ENCODE measurements at places on chromosomes 5 and 9.

- no peak for DNase-seq
Observed at GRCh38 chr5:110338341-110339083, 388.0 kb downstream of the TMEM232 start.

DNA sequence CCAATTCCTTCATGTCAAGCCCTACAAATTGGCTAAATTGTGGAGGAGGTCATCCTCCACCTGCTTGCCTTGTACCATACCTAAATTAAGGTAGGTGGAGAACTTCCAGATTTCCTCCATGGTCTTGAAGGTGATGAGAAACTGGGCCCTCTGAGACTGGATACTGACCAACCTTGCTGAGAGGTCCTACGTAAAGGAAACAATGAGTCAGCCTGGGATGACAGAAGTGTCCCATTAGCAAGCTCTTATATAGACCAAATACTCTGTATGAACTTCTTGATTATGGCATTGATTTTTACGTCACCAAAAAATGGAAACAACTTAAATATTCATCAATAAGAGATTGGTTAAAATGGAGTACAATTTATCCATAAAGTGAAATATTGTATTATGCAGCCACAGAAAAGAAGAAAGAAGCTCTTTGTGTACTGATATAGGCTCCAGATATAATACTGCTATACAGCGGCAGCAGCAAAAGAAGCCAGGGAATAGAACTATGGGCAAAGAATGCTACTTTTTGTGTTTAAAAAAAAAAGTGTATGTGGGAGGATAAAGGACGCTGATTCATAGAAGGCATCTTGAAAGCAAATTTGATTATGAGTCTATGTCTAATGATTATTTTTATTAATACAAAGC is 18.3 kb downstream of the SH3TC2 start:
- DNase-seq = no peak

GRCh38 chr9:108519437-108519836 is 336.3 kb downstream of the ACTL7B start:
- no peak for DNase-seq

DNA sequence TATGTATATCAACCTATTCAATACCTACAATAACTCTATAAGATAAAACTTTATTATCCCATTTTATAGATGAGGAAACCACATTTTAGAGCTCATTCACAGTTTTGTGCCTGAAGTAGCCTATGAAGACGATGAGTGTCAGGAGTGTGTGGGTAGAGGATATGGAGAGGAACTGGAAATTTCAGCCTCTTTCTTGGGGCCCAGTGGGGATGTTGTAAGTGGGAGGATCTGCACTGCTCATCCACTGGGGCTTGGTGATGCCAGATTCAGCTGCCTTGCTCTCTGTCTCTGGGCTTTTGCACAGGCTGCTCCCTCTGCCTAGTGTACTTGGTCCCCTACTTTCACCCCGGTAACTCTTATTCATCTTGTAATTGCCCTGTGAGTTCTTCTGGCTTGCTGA is 194.7 kb downstream of the SREK1 start:
- no peak for DNase-seq

GRCh38 chr5:172697123-172698121 is 56.4 kb downstream of the NEURL1B start:
- DNase-seq = peak; percentile 72

DNA sequence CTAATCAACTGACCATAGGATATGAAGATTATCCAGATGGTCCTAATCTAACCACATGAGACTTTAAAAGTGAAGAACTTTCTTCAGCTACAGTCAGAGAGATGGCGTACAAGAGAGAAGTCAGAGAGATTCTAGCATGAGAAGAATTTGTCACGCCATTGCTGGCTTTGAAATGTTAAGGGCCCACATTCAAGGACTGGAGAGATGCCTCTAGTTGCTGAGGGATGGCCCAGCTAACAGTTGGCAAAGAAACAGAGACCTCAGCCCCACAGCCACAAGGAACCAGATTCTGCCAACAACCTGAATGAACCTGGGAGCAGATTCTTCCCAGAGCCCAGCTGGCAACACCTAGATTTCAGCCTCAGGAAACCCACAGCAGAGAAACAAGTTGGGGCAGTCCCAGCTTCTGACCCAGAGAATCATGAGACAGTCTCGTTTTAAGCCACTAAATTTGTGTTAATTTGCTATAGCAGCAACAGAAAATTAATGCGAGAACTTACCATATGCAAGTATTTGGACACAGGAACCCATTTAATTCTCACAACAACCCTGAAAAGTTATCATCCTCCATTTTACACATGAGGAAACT is 132.0 kb downstream of the MLLT3 start:
- no peak for DNase-seq

- DNase-seq = no peak
Observed at GRCh38 chr9:132823370-132824145, 54.5 kb downstream of the AK8 start.

GRCh38 chr5:106127341-106127781 is 1543.4 kb downstream of the EFNA5 start:
- DNase-seq = no peak

DNA sequence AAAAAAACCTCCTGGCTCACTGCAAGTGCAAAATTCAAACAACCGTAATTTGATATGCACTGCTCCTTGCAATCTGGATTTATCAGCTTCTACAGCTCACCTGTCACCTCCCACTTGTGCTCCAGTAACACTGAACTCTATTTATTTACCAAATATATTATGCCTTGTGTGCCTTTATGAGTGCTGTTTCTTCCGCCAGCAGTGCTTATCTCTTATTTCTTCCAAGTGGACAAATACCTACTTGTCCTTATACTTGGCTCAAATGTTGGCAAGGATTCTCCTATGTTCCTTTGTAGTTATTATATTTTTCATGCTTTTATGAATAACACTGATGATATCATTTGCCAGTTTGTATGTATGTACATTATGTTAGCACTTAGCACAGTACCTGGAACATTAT is 145.7 kb upstream of the ARRDC3 start:
- no peak for DNase-seq

GRCh38 chr5:151222790-151223446 is 974 bp downstream of the CCDC69 start:
- DNase-seq = no peak

DNA sequence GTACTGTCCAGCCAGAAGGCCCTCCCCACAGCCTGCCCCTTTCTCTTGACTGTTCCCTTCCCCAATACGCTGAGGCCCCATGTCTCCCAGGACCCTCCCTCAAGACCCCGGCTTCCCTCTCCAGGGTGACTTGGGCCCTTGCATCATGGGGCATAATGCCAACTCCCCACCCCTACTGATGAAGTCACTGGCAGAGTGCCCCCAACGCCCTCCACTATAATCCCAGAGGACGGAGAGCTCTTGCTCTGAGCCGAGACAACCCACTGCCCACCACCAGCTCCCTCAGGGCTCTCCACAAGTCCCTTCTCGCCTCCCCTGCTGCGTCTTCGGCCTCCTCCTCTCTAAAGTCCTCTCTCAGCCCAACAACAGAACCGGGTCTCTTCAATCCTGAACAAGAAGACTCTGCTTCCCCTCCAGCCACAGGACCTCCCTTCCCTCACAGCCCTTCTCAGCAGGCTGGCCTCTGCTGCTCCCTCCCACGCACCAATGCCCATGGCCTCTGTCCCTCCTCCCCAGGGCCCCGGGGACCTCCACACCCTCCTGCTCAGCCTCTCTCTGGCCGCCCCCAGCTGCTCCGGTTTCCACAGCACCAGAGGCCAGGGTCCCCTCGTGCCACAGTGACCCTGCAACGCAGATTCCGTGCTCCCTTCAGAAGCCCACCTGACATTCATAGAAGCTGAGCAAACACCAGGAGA is 47.6 kb downstream of the ADAMTS2 start:
- DNase-seq = no peak

DNA sequence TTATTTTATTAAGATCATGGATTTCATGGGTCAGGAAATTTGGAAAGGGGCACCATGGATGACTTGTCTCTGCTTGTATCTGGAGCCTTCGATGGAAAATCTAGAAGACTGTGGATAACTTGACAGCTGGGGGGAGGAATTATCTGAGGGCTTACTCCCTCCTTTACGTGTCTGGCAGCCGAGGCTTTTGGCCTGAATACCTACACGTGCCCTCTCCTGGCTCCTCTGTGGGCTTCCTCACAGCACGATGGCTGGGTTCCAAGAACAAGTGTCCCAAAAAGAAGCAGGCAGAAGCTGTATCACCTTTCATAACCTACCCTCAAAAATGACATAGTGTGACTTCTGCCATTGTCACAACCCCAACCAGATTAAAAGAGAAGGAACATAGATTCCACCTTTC is 228.9 kb downstream of the GRIA1 start:
- no peak for DNase-seq

DNA sequence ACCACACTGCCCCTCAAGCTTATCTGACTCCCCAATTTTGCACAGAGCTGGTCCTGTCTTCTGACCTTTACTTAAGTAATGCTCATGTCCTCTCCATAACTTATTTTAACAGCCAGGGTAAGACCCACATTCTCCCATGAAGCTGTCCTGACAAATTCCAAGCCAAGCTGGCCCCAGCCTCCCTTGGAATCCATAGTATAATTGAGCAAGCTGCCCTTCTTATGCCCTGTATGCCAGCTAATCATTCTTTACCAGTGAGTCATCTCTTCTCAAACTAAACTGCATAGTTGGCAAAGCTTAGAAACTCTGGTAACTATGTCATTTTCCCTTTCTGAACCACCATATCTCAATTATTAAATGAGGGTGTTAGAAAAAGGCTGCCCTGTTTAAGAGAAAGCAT is 92.4 kb downstream of the NFIB start:
- no peak for DNase-seq

DNA sequence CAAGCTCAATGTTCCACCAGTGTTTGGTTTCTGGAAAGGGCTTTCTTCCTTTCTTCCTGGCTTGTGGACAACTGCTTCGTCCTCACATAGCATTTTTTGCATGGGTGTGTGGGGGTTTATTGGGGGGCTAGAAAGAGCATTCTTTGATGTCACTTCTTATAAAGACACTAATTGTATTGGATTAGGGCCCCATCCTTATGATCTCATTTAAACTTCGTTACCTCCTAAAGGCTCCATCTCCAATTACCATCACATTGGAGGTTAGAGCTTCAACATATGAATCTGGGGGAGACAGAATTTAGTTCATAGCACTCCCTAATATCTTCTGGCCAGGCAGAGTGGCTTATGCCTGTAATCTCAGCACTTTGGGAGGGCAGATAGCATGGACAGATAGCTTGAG is 6.1 kb upstream of the MACROH2A1 start:
- no peak for DNase-seq

DNA sequence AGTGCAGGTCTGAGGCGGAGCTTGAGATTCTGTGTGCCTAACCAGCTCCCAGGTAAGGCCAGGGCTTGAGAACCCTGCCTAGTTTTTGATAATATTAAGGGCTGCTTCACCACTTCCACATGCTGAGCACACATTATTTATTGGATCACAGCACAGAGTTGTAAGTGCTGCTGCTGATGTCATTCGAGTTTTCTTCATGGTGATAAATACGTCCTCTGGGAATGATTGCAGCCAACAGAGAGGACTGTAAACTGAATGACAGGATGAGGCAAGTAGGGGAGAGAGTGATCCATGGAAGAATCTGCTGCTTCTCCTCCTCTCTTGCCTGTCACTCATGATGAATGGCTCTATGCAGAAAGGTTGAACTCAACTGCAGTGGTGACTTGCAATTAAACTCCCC is 77.9 kb upstream of the VPS13A start:
- no peak for DNase-seq

DNA sequence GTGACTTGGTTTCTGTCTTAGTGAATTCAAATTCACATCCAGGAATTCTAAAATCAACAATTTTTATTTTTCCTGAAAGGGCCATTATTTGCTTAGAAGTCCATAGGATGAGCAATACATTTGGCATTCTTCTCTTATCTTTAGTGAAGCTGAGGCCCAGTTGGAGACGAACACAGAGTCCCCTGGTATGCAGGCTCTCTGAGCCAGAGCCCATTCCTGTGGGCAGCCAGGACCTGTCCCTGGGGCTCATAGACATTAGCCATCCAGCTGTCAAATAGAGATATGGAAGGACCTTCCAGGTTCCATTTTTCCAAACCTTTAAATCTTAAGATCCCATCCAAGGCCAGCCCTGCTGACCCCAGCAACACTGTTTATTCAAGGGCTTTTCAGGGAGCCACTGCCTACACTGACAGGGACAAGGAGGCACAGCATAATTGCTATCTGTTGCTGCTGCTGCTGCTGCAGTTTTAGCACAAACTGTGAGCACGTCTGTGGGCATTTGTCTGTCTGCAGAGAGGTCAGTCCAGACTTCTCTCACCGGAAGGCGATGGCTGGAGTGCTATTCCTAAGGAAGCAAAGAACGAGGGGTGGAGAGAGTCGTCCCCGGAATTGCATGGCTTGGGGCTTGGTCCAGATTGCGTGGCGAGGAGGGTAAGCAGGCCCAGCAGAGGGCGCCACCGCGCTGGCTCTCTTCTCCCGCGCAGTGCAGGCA is 639.0 kb downstream of the CCDC171 start:
- DNase-seq = peak; percentile 7

DNA sequence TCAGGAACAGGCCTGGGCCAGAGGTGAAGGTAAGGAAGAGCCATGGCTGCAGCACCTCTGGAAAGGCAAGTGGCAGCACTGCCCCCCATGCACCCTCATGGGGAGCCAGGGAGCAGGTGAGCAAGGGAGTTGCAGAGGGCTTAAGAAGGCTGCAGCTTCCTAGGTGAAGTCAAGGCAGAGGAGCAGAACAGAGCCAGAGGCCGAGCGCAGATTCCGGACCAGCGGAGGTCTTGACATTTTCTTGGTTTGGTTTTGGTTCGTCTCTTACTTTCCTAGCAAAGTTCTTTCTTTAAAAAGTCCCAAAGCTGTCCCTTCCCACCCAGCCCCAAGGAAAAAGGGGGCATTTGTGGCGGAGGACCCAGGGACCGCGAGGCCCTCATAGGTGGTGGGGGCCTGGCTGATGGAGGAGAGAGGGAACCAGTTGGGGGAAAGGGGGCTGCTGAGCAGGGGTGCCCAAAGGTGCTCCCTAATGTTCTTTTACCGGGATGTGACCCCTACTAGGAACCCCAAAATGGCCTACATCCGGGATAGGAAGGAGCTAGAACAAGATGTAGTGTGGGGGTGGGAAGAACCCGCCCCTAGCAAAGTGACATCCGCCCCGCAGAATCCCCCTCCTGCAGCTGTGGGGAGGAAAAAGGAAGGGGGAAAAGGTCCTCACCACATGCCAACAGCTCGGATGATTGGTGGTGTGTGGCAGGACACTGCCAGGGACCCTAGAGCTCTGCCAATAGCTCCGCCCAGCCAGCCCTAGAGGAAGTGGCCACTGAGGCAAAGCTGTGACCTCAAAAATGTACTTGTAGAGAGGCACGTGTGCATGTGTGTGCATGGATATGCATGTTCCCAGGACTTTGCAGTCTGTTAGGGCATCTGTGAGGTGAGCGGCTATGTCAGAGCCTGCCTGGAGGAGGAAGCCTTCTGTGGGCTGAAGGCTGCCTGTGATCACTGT is 914 bp upstream of the CD72 start:
- peak; percentile 29 for DNase-seq

Measured in stimulated activated CD4-positive, alpha-beta T cell treated with anti-CD3 and anti-CD28 coated beads, Interleukin-15, amount 100 ng/mL, for 48 hours (primary cell).